ENCODE measurements at places on chromosomes 2 and 18.

DNA sequence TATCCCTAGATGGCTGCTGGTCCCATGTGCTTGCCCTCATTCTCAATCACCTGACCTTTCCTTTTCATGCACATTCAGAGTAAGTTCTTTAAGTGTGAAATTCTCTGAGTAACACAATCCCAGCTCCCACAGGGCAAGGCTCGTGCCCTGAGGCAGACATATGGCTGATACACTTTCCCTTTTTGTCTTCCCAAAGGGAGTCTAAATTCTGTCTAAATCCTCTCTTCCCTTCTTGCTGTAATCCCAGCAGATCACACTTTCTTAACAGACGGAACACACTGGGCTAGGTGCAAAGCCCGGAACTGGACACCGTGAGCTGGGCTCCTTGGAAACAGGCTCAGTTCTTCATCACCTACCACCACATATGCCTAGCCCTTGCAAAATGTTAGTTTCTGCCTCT, 147.6 kb downstream of the GALNT14 start:
- no peak for DNase-seq

GRCh38 chr18:8375249-8375648, 234.0 kb upstream of the RAB12 start:
- no peak for DNase-seq

DNA sequence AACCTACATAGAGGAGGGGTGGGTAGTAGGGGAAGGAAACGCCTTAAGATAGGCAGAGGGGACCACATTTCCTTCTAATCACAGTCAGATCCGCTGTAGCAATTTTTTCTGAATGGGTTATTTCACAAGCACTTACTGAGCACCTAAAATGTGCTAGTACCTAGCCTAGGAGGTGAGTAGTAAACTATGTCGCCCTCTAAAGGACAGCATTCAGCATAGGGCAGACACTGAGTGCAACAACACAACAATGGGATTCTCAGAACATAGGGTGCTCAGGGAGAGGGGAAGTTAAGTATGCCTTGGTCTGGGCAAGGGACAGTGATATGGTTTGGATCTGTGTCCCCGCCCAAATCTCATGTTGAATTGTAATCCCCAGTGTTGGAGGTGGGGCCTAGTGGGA, 166.1 kb upstream of the RAB6C start:
- DNase-seq, result no peak

DNA sequence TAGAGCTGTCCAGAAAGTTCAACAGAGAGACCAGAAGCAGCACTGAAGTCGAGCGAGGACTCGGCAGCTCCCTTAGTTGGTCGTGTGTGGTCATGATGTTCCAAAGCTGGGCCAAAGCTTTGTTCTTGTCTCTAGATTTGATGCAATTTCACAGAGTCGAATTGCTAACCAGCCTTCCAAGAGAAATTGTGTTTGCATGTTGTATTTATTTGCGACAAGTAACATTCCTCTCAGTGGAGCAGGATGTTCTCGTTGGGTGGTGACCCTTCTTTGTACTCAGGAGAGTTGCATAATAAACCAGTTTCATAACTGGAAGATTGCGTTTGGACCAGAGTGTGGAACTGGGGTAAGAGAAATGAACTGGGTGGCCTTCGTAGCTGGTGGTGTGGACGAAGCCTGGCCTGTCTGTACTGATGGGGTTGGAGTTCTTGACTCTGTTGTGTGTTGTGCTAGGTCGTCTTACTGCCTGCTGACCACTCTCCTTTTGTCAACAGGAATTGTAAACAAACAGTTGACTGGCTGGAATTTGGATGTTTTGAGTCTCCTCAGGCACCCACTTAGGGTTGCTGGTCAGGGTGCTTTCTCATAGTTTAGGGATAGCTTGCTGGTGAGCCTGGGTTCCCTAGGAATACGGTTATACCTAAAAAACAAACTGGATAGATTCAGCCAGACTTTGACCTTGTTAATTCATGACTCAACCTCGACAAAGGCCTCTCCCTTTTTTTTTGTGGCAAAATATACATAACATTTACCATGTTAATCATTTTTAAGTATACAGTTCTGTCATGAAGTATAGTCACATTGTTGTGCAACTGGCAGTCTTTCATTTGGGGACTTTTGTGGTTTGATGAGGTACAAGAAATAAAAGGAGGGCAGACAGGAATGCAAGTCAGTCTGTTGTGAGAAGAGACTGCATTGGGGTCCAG, 28.9 kb upstream of the TOGARAM2 start:
- DNase-seq, result no peak

GRCh38 chr2:151271824-151272223, 10.2 kb upstream of the RBM43 start:
- DNase-seq, result no peak

DNA sequence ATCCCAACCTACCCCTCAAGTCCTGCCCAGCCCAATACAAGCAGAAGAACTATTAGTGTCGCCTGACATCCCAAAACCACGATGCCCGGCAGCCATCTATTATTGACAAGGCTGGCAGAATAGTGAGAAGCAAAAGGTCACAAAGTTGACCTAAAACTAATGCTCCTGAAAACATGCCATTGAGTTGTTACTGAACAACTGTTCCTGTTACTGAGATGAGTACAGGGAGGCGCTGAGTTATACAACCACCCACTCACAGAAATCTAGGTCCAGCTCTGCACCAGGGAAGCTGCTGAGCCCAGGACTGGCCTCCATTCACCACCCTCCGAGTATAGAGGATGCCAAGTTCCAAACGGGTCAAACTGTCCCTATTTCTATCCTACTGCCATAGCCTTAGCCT, 180.0 kb upstream of the ACAA2 start:
- no peak for DNase-seq

DNA sequence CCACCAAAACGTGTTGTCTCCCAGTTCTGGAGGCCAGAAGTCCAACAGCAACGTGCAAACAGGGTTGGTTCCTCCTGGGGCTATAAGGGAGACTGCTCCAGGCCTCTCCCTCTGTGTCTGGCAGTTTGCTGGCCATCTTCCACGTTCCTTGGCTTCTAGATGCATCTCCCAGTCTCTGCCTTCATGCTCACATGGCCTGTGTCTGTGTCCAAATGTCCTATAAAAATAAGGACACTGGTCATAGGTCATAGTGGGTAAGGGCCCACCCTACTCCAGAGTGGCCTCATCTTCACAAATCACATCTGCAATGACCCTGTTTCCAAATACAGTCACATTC, 69.4 kb upstream of the TAF1B start:
- DNase-seq, result no peak

DNA sequence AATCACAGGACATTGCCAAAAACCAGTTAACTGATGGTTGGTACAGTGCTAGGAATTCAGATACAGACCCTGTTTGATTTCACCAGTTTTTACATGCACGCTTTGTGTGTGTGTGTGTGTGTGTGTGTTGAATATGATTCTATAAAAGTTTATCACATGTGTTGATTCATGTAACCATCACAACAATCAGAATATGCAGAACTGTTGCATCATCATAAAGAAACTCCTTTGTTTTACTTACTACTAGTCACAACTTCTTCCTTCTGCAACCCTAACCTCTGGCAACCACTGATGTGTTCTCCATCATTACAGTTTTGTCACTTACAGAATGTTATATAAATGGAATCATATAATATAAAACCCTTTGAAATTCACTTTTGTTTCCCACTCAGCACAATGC, 144.8 kb upstream of the CYP26B1 start:
- DNase-seq, result no peak

- DNase-seq, result no peak
Observed at GRCh38 chr2:217800433-217801114, 202.2 kb downstream of the TNS1 start.
